ENCODE measurements at places on chromosomes 2 and 18.

GRCh38 chr2:99641999-99642398, 152.2 kb upstream of the REV1 start:
- DNase-seq = no peak

GRCh38 chr2:236286873-236287545, 22.8 kb upstream of the ASB18 start:
- no peak for DNase-seq

GRCh38 chr2:218833023-218833609, 1.5 kb upstream of the PRKAG3 start:
- DNase-seq = no peak

GRCh38 chr18:24947521-24948305, 404.3 kb downstream of the ZNF521 start:
- DNase-seq = no peak

GRCh38 chr2:26470601-26471260, 7.2 kb downstream of the OTOF start:
- DNase-seq = no peak

GRCh38 chr2:86143307-86143706, 37.3 kb downstream of the PTCD3 start:
- no peak for DNase-seq

DNA sequence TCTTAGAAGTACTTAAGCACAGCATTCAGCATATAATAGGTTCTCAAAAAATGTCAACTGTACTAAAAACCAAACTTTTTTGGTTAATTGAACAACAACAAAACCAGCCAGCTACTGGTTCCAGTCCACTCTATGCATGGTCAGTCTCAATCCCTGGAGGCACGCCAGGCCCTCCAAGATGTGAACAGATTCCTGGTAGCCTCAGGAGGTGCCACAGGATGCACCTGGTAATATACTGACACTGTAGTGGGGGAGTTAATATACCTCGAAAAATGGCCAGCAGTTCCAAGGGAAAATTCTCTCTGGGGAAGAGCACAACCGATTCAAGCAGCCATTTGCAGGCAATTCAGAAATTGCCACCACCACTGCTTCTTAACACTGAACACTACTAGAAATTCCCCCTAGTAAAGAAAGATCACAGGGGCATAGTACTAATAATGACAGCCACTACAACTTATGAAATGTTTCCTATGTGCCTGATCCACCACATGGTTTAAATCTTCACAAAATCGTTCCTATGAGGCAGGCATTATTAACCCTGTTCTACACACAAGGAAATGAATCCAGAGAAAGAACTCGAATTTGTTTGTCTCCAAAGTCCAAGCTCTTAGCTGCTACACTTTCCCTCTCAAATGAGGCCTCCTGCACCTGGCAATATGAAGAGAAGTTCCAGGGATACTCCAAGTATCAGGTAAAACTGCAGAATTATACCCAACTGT, 3.4 kb downstream of the MGAT4A start:
- no peak for DNase-seq

GRCh38 chr2:172811027-172811426, 75.4 kb downstream of the RAPGEF4 start:
- no peak for DNase-seq

GRCh38 chr2:223079378-223079777, 27.4 kb downstream of the KCNE4 start:
- no peak for DNase-seq

GRCh38 chr2:98293931-98294687, 52.1 kb upstream of the CNGA3 start:
- no peak for DNase-seq

- no peak for DNase-seq
These were observed 2.0 kb downstream of the NAGK start for GRCh38 chr2:71070294-71071093.

- no peak for DNase-seq
These were observed 62.5 kb downstream of the GNAL start for GRCh38 chr18:11751341-11752115.

GRCh38 chr2:9445089-9445488, 21.6 kb downstream of the CPSF3 start:
- no peak for DNase-seq

- DNase-seq = no peak
These were observed 301.7 kb downstream of the PAX3 start for GRCh38 chr2:221997100-221997499.

- DNase-seq = no peak
These were observed 122.5 kb downstream of the FOXI3 start for GRCh38 chr2:88329815-88330603.

DNA sequence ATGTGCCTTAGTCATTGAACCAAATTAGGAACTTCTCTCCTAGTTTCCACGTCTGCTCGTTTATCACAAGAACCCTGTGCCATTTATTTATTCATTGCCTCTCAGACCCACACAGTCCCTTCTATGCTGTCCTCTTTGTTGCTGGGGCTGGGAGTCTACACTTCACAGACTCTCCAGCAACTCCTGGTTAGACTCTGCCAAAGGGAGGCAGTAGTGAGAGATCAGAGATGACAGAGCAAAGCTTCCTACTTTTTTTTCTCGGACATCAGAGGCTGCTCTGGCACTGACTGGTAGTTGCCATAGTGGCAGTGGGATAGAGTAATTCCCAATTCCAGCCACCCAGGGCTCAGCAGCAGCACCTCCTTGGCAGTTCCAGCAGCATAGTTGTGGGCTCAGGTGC, 277.5 kb downstream of the BCL11A start:
- no peak for DNase-seq

- DNase-seq = no peak
These were observed 443.2 kb upstream of the ID2 start for GRCh38 chr2:8238521-8239230.

GRCh38 chr2:109272461-109272860, 143.5 kb downstream of the SH3RF3 start:
- DNase-seq = no peak

DNA sequence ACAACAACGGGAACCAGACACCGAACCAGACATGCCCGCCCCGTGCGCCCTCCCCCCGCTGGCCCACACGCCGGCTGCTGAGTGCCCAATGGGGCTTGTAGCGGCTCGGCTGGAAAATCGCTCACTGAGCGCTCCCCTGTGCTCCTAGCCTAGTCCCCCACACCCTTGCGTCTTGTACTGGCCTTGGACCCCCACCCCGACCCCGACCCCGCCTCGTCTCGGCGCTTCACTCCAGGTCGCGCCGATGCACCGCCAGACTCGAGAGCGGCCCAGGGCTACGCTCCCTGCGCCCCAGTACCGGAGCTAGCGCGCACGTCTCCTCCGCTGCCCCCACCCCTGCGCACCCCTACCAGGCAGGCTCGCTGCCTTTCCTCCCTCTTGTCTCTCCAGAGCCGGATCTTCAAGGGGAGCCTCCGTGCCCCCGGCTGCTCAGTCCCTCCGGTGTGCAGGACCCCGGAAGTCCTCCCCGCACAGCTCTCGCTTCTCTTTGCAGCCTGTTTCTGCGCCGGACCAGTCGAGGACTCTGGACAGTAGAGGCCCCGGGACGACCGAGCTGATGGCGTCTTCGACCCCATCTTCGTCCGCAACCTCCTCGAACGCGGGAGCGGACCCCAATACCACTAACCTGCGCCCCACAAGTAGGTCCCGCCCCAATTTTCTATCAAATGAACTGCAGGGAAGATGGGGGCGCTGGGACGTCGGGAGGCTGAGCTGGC, 1.5 kb downstream of the GAD1 start:
- DNase-seq = no peak

GRCh38 chr2:80496775-80497174, 192.2 kb upstream of the LRRTM1 start:
- no peak for DNase-seq

DNA sequence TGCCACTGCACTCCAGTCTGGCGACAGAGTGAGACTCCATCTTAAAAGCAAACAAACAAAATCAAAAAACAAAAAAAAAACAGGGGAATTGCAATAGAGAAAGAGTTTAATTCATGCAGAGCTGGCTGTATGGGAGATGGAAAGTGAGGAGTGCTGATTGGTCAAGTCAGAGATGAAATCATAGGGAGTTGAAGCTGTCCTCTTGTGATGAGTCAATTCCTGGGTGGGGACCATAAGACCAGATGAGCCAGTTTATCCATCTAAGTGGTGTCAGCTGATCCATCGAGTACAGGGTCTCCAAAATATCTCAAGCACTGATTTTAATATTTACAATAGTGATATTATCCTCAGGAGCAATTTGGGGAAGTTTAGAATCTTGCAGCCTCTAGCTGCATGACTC, 45.3 kb downstream of the FRZB start:
- DNase-seq = no peak

GRCh38 chr2:36438449-36438977, 82.9 kb downstream of the CRIM1 start:
- DNase-seq = no peak

DNA sequence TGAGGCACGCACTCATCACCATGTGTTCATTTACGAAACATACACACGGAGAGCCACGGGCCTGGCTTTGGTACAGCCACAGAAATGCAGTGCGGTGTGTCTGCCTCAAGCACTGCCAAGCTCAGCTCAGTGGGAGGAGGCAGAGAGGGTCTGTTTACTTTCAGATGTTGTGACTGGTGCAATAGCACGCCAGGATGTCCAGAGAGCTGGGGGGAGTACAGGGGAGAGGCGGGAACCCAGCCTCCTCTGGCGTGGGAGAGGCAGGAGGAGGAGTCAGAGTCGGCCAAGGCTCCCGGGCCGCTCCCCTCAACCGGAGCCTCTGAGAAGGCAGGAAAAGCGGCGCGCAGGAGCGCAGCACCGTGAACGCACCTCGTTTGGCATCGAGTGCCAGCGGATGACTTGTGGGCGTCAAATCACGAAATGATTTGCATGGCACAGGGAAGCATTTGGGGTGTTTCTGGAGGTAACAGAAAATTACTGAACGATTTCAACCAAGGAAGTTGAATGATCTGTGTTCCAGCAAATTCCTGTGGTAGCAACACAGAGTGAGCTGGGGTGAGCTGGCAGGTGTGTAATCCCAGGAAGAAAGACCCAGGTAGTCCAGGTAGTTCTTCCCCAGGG, 143.0 kb downstream of the ZNF516 start:
- no peak for DNase-seq

- DNase-seq = no peak
These were observed 2.8 kb downstream of the GULP1 start for GRCh38 chr2:188294352-188294926.

DNA sequence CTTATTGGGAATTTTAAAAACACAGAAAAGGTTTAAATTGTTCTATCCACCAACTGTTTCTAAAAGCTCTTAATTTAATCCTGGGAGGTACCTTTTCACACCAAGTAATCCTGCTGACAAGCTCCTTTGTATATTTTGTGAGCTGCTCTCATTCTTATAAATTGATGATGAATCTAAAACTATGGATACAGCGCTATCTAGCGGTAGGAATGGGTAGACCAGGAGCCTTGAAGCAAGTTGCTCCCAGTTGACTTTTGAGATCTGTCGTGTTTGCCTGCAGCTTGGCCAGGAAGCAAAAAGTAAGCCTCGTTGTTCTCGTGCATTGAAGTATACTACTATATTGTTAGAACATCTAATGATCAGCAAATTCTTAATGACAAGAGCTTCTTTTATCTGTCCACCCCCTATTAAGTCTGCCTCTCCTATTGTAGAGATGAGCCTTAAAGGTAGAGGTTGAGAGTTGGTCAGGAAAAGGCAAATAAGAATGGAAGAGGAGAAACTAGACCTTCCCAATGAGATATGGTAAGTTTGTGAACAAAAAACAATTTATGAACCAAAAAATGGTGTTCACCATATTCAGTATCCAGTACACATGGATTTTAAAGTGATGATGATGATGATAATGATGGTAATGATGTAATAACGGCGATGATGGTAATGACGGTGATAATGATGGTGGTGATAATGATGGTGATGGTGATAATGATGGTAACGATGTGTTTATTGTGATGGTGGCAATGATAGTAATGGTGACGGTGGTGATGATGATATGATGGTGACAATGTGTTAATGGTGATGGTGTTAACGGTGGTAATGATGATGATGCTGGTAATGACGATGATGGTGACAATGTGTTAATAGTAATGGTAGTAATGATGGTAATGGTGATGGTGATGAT, 212.1 kb upstream of the NCKAP5 start:
- DNase-seq = no peak

GRCh38 chr2:106018141-106018540, 176.0 kb downstream of the UXS1 start:
- no peak for DNase-seq

GRCh38 chr2:59938181-59938580, 615.3 kb downstream of the BCL11A start:
- DNase-seq = no peak

- DNase-seq = no peak
These were observed 414.5 kb upstream of the KLHL29 start for GRCh38 chr2:22970284-22970975.

- DNase-seq = no peak
These were observed 76.2 kb upstream of the HDAC4 start for GRCh38 chr2:239476757-239477585.

All from stimulated activated CD8-positive, alpha-beta memory T cell treated with anti-CD3 and anti-CD28 coated beads, Interleukin-4, amount 100 ng/mL, for 1 hour (primary cell).